ENCODE measurements at places on chromosomes 1 and 21.
A peak's percentile ranks its signal among the peaks of the same experiment; 100 is the strongest.

DNA sequence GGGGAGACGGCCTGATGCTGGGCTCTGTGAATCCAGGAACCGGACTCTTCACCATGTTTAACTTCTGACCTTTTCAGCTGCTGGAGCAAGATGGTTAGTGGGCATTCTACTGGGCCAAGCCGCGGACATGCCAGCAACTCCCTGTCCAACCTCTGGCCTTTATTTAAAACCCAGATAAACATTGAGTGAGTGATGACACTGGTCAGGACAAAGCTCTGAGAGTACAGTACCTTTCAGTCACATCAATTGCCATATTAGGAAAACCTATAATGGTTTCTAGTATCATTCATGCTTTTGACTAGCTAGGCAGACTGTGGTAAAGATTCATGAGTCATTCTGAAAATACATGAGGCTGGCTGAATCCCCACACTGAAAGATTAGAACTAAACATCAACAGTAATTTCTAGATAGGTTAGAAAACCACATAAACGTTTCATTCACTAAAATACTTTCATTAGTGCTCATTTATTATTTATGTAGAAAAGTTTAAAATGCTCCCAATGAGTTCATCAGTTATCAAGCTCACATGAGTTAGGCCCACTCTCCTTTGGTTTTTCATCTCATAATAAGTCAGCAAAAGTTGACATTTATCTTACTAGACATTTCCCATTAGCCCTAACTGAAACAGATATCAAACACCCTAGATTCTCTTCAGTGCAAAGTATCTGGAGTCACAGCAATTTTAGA, 7.1 kb upstream of the ACTA1 start:
- peak; percentile 78 for DNase-seq

DNA sequence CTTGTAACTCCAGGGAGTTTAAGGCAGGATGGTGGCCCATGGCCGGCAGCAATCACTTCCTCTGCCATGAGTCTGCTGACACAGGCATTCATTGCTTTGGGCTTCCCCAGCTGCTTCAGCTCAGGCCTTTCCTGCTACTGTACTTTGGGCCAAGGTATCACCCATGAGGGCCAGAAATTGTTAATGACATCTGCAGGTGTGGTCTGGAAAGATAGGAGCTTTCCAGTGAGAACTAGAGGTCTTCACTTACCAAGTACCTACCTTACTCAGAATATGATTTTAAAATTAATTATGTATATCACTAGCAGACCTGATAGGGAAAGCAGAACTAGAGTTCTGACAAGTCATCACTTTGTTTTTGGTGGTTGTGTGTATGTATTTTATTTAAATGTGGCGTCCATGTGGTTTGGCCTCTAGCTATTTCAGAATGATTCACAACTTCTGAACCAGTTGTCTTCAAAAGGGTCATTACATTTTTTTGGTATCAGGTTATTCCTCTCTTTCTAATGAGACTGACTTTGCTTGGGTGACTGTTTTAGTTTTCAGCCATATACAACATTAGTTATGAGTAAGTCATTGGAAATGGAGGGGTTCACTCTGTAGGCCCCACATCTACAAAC, 2.7 kb downstream of the RGL1 start:
- peak; percentile 83 for DNase-seq

- DNase-seq, result no peak
Measured at GRCh38 chr1:95095833-95096217, 21.3 kb upstream of the TLCD4 start.

DNA sequence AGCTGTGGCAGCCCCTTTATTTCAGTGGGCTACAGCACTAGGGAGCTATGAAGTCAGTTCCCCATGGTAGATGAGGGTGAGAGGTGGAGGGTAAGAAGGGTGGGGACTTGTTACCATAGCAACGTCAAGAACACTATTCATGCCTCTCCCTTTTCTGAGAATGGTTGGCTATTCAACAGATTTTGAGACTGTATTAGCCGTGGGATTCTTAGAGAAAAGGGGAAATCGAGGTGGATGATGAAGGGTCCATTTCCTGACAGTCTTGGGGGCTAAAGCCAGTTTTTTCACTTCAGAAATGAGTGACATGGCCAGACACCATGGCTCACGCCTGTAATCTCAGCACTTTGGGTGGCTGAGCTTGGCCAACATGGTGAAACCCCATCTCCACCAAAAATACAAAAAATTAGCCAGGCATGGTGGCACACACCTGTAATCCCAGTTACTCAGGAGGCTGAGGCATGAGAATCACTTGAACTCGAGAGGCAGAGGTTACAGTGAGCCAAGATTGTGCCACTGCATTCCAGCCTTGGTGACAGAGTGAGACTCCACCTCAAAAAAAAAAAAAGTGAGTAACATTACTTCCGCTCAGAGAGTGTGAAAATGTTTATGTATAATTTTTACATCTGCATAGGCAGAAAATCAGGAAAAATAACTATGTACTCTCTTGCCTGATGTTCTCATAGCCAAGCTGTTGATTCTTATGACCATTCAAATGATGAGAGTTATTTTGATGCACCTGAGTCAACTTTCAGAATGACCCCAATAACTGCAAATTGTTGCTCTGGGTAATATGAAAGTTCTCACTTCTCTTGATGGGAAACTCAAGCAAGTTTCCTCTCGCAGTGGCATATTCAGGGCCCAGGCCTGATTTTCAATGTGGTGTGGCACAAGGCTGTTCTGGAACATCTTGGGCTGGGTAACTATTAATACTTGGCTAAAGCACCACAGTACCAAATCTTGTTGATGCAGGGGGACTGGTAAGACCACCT, 23.2 kb upstream of the RGSL1 start:
- DNase-seq, result no peak

DNA sequence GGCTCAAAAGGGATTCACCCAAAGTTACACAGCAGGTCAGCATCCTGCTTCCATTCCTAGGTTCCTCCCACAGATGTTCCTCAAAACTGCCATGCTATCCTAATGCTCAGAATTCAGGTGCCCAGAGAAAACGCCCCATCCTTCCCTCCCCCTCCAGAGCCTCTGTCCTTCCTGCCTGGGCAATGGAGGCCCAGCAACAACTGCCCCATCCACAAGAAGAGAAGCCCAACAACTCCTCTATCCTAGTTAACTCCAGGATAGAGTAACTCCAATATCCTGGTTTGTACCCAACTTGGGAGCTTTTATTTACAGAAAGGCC, 16.9 kb downstream of the COL9A2 start:
- DNase-seq, result no peak

DNA sequence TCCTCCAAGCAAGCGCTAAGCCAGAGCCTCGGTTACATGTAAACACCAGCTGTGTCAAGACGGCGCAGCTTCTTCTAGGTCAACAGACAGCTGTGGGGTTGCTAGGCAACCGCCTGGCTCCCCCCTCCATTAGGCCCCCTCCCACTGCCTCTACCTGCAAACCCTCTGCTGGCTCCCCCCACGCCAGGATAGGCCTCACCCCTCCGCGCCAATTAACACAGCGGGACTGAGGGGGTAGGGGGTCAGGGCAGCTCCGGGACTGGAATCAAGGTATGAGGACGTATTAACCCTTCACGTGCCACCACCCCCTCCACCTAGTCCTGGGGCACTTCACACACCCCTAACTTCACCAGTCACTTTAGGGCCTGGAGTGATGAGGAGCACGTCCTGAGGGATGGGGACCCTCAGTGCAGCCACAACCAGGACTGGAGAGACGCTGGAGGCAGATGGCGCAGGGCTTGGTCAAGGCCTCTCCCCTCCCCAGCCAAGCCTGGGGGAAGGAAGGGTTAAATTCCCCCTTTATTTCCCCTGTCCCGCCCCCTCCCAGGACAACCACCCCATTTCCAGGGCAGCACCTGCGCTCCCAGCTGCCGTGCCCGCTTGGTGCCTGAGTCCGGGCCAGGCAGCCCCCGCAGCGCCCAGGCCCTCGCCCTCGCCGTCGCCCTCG, 37.4 kb upstream of the WASF2 start:
- peak; percentile 45 for DNase-seq

DNA sequence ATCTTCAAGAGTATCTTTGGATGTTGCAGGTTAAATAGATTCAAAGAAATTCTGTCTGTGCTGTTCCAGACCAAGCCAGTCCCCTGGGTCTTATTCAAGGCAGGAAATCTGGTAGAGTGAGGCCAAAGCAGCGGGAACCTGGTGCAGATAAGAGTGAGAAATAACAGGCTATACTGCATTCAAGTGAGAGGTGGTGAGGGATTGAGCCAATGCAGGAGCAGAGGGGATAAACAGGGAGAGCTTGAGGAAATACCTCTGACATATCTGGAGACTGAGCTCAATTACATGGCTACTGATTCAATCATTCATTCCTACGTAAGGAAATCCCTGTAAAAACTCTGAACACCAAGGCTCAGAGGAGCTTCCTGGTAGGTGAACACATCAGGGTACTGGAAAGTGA, 17.2 kb upstream of the PSMA5 start:
- no peak for DNase-seq

GRCh38 chr1:165841582-165842017, 14.2 kb downstream of the UCK2 start:
- DNase-seq, result peak; percentile 10

- peak; percentile 1 for DNase-seq
Measured at GRCh38 chr21:16945580-16945979, 567.3 kb upstream of the CXADR start.

GRCh38 chr1:24344090-24344742, 25.1 kb downstream of the GRHL3 start:
- no peak for DNase-seq

DNA sequence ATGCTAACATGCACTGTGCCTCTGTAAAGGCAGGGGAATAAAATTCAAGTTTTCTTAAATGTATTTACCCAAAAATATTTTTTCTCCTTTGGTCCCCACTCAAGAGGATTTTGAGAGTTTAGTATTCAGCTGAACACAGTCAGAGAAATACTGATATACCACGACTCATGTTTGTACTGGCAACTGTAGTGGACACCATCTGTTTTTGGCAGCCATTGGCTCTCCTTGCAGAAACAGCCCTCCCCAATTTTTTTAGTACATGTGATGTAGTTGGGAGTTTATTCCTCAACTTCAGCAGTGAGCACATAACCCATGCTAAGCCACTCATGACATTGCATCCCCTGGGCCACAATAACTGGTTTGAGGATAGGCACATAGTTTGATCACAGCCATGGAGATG, 154.8 kb upstream of the POU3F1 start:
- DNase-seq, result no peak

- DNase-seq, result peak; percentile 66
Measured at GRCh38 chr1:55472784-55473183, 257.6 kb upstream of the USP24 start.

DNA sequence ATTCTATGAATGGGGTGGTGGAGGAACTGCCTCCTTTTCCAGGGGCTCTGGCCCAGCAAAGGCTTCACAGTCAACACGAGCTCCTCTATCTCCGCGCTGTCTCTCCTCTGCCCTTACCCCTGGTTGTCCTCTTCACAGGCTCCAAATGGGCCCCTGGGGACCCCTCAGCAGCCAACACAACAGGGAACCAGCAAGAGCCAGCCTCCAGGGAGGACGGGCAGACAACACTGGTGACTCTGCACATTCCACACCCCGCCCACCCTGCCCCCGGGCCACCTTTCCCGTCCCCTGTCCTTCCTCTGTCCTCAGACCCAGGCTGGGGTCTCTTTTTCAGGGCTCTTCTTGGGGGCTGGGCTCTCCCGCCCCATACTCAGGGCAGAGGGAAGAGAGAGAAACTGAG, 17.5 kb upstream of the ETV3 start:
- no peak for DNase-seq

DNA sequence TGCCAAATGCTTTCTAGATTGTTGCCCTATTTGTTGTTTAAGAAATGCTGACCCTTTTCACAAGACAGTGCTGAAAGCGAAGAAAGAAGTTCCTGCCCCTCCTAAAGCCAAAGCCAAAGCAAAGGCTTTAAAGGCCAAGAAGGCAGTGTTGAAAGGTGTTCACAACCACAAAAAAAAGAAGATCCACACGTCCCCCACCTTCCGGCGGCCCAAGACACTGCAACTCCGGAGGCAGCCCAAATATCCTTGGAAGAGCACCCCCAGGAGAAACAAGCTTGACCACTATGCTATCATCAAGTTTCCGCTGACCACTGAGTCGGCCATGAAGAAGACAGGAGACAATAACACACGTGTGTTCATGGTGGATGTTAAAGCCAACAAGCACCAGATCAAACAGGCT, 55.7 kb downstream of the PSMG1 start:
- no peak for DNase-seq

Data from fibroblast of upper back skin (primary cell).